Liver (tissue), 10 donors: ENCODE measurements at places on chromosomes 1 and 21. TPM values are rescaled to one million over a fixed set of nuclear protein-coding genes. Genes with fewer than 3 reads are reported as not detected.

DNA sequence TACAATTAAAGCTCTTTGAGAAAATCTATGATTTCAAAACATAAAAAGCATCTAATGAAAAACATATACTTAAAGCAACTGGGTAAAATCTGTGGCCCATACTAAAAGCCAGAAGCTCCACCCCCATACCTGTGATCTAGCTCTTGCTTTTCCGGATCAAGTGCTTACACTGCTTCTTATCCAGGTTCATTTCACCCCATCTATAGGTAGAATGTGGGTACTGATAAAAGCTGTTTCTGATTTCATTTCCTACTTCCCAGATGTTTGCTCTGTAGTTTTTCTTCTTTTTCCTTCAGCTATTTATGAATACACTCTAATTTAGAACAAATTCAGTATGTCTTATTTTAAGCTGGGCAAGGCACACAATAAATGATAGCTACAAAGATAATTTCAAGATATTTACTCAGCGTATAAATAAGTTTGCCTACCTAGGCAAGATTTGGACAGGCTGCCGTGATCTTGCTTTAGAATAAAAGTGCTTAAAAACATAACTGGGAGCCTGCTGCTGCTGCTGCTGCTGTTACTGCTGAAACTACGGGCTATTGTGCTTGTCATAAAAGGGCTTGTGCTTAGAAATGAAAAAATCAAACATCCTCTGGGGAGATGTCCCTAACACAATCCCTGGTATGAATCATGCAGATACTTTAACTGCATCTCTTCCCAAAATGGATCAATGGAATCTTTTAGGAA, 2.1 kb downstream of the SIPA1L2 start:
- H3K27me3 ChIP-seq: no peaks in the 10 kb centered on the region
- no peak overlapping the region for H3K27ac ChIP-seq
- no peaks in the 10 kb centered on the region for H3K36me3 ChIP-seq
- DNase-seq: no peak
- no peak overlapping the region for H3K4me3 ChIP-seq

DNA sequence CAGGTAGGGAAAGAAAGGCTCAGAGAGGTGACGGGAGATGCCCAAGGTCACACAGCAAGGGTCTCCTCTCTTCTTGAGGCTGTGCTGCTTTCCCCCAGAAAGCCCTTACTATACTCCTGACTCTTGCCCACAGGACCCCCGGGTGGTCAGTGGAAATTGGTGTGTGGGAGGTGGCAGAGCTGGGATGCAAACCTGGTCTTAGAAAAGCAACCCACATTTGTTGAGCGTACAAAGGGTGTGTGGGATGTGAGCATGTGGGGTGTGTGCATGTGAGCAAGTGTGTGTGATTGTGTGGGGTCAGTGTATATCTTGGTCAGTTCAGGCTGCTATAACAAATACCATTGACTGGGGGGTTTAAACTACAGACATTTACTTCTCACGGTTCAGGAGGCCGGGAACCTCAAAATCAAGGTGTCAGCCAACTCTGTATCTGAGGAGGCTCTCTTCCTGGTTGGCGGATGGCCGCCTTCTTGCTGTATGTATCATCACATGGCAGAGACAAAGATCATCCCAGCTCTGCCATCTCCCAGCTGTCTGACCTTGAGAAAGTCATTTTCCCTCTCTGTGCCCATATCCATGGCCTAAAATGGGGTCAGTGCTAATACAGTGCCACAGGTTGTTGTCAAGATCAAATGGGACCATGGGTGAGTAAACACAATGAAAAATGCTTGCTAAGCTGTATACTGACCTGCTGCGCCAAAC, 268.5 kb downstream of the PTPRU start:
- no peaks in the 10 kb centered on the region for H3K4me1 ChIP-seq
- no peaks in the 10 kb centered on the region for H3K27me3 ChIP-seq
- no peak overlapping the region for H3K27ac ChIP-seq
- no peak overlapping the region for H3K4me3 ChIP-seq

DNA sequence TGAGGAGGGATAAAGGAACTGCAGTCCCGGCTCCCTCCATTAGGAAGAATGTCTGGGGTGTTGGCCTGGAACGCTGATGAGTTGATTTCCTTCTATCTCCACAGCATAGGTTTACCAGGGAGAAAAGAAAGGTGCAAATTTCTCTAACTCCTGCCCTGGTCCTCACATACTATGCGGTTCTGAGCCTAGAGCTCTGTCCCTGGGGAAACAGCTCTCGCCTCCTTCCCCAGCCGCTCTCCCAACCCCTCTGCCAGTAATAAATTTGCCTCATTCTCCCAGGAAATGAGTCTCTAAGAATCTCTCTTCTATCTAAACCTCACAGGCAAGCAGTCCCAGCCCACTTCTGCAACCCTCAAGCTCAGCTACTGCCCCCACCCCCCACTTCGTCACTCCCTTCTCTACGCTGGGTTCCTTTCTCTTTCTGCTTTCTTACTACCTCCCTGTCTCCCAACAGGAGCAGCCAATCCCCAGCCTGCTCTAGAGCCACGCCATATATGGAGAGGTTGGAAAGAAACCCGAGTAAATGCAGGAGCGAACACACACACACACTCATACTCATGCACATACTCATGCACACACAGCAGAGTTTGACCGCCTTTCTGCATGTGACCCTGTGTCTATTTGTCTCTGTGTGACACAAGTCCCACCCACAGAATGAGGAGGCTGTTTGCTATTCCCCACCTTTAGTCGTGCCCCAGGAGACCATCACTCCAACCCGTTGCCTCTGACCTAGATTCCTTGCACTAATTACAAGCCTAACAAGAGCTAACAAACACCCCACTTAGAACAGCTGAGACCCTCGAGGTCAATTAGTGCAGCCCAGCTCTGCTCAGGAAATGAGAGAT, 13.4 kb downstream of the PLEKHO1 start:
- no peaks in the 10 kb centered on the region for H3K36me3 ChIP-seq
- H3K27me3 ChIP-seq: no peaks in the 10 kb centered on the region

The LMX1A gene
- 0.17 TPM for total RNA-seq

The KIAA1614 gene
- total RNA-seq: 1.1 TPM
